ENCODE measurements at places on chromosomes 1 and 21.

GRCh38 chr1:185996211-185996610, 262.0 kb downstream of the HMCN1 start:
- no peak for DNase-seq

DNA sequence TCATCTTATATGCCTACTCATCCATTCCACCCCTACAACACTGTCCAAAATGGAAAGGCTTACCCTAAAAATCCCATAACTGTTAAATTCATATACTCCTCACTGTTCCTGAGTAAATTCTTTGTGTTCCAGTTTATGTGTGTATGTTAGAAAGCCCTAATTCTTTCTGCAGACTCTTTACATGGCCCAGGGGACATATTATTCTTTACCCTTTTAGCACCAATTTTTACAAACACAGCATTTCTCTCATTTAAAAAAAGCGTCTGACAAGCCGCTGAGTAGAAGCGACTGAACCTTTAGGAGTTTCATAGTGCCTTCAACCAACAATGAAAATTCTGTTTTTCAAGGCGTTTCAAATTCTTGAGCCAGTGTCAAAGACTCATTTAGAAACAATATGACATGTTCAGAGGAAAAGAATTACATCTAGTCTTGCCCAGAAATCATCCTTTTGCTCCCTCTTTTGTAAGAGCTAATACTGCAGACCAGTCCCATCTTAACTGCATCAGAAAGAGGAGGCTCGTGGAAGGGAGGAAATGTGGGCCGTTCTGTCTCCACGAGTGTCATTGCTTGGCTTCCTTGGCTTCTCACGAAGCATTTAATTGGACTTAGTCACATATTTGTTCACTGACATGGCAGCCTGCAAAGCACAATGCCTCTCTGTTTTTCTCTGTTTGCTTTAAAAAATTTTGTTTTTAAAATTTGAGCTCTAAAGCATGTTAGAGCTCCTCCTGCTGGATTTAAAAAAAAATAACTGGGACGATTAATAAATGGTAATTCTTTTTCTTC, 21.3 kb upstream of the C1orf105 start:
- DNase-seq, result peak; percentile 55

DNA sequence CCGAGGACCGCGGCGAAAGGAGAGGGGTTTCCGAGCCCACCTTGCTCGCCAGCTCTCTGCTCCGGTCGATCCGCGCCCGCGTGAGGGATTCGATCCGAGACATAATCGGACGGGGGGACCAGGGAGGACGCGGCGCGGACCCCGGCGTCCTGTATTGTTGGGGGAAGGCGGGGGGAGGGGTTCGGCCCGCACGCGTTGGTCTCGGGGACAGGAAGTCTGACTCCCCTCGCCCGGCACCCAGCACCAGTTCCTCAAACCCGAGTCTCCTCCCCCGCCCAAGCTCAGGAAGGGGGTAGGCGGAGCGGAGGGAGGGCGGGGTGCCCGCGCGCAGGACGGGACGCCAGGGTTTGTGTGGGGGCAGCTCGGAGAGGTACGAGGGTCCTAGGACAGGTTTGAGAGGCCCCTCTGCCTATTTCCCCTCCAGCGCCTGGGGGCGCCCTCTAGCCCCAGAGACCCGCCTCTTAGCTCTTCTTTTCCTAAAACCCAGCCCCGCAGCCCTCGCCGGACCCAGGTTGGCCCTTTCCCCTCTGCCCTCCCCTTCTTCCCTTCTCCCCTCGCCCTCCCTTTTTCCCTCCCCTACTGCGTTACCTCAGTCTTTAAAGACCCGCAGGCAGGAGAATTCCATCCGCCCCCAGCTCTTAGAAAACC, at the start of gene ARHGEF2:
TSS of gene ARHGEF2 (minus strand) at position 223 of the 648 bp plus-strand sequence. CDS start at position 103, 120 bp downstream.
- DNase-seq, result peak; percentile 87

GRCh38 chr1:7363450-7363849, 407.6 kb upstream of the VAMP3 start:
- no peak for DNase-seq

- DNase-seq, result no peak
These were observed 126.9 kb upstream of the PLPPR5 start for GRCh38 chr1:99131546-99131945.

- DNase-seq, result no peak
These were observed 31.2 kb downstream of the IRF2BP2 start for GRCh38 chr1:234578735-234579134.

GRCh38 chr1:32953495-32953894, 11.1 kb downstream of the RNF19B start:
- DNase-seq, result no peak

Measured in head of caudate nucleus (tissue), 42 donors.